ENCODE measurements at places on chromosomes 13 and 19.

DNA sequence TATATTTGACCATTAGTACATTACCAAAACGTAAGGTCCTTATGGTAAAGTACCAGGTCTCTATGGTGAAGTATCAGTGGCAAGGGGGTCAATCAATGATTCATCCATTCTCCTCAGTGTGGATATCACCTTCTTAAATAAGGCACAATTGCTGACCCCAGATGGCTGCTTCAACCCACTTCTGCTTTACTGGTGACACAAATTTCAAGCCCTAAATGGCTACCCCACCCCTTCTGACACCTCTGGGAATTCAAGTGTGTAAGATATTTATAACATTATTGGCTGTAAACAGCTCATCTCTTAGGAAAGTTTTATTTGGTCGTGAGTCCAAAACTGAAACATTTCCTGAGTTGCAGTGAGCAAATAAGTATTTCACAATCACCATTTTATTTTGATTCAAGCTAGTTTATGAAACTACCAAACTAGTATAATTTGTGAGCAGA lies 7.9 kb upstream of the WBP4 start:
- no peak for DNase-seq

DNA sequence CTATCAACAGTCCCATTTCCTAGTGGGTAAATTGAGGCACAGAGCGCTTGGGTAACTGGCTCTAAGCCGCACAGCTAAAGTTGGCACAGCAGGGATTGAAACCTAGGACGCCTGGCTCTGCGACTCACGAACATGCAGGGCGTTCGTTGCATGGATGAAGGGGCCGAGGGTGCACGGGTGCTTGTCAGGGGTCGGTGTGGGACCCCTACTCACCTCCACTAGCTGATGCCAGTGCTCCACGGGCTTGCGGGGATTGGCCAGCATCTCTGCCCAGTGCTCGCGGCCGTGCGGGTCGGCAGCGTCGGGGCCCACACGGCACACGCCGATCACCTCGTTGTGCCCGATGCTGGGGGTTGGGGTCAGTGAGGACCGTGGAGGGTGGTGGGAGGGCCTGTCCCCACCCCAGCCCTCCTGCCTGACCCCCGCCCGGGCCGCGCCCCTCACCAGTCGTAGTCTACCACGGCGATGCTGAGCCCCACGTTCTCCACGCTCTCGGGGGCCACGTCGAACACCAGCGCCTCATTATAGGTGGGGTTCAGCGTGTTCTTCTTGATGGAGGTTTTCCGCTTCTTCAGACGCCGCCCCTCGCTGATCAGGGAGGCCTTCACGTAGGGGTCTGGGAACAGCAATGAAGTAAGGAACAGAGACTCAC lies 14.6 kb downstream of the SYT3 start:
- DNase-seq, result no peak

DNA sequence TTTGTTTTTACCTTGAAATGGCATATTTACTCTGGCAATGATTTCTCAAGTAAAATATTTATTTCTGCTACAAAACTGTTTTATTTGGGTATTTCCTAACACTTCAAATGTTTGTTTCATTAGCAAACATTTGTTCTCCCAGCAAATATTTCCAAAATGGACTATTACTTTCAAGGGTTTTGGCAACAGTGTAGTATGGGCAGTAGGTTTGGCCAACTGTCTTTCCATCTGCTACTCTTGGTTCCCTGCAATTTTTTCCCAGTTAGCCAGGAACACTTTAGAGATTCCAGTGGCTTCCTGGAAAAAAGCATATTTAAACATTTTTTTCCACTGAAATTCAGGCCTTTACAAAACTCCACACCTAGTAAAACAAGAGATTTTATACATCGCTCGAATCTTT lies 466.6 kb downstream of the SLITRK6 start:
- no peak for DNase-seq

- DNase-seq, result peak; percentile 59
Measured at GRCh38 chr13:78121459-78122348, 203.1 kb upstream of the EDNRB start.

DNA sequence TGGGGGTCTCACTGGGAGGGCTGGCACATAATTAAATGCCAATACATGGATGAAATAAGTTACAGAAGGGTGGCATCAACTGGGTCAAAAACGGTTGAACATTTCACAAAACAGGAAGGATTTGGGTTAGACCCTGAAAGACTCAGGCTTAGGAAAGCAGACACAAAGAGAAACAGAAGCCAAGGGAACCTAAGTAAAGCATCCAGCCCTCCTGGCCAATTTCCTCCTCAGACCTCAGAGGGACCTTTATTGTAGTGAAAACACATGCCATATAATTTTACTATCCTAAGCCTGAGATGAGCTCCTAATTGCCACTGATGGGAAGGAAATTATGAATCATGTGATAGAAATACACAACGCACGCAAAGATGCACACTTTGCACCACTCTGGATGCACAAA lies 12.1 kb upstream of the CEACAM3 start:
- no peak for DNase-seq

GRCh38 chr19:282501-282900 lies 8.7 kb downstream of the PLPP2 start:
- DNase-seq, result no peak

DNA sequence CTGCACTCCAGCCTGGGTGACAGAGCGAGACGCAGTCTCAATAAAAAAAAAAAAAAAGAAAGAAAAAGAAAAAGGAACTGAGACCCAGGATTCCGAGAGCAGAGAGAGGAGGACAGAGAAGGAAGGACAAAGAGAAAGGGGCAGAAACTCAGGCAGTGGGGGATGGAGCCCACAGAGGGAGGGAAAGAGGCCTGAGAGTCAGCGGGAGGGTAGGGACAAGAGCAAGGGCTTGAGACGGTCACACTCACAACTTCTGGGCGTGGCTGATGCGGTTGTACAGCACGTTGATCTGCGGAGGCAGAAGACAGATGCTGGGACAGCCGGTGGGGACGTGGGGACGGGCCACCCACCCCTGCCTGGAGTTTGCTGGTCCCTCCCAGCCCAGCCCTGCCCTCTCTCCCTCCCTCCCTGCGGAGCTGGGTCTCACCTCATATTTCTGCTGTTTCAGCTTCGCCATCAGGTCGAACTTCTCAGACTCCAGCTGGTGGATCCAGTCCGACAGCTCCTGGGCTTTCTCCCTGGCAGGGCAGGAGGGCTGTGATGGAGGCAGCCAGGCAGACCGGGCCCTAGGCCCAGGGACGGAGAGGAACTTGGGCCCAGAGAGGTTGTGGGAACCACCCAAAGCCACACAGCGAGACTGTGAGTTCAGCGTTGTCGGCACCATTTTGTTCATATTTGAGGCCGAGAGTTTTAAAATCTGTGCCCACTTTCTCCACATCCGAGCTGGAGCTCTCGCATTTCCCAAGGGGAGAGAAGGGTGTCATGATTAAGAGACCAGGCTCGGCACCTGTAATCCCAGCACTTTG lies 15.2 kb downstream of the TNNT1 start:
- DNase-seq, result no peak

DNA sequence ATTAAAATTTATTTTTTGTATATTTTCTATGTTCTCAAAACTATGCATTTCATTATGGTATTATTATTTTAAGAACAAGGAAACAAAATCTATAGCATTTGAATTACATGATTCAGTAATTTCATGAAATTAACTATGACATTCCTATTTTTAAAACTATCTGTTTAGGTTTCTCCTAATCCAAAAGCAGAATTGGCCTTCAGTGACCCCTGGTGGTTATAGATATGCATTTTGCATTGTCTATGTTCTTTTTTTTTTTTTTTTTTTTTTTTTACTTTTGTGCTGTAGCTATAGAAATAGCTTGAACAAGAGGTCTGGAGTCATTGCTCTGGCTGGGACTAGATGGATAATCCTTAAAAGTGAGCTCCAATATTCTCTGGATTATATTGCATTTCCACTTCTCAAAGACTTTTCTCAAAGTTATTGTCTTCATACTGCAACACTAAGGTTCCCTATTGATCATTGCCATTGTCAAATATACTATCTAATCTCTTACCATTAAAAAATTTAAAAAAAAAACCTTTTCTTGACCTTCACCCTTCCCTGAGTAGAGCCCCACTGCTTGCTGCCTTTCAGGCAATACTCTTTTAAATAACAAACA lies 15.9 kb upstream of the DNAJC3 start:
- peak; percentile 39 for DNase-seq

DNA sequence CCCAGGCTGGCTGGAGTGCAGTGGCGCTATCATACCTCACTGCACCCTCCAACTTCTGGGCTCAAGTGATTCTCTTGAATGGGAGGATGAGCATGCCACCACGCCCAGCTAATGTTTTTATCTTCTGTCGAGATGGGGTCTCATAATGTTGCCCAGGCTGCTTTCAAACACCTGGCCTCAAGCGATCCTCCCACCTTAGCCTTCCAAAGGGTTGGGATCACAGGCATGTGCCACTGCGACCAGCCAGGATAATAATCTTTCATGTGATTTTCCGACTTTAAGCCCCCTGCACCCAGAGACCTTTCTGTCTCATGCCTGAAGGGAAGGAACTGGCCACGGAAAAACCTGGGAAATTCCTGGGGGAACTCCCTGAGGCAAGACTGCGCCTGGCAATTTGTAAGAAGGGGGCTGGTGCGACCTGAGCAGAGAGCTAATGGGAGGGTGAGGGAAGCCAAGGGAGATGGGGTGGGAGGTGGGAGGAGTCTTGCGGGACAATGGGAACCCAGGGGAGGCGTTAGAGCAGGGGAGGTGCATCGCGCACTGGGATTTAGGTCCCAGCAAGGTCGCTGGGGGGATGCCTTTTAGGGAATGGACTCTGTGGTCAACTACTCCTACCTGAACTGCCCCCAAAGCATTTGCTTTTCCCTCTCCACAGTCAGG lies 1.2 kb upstream of the CCDC124 start:
- no peak for DNase-seq

DNA sequence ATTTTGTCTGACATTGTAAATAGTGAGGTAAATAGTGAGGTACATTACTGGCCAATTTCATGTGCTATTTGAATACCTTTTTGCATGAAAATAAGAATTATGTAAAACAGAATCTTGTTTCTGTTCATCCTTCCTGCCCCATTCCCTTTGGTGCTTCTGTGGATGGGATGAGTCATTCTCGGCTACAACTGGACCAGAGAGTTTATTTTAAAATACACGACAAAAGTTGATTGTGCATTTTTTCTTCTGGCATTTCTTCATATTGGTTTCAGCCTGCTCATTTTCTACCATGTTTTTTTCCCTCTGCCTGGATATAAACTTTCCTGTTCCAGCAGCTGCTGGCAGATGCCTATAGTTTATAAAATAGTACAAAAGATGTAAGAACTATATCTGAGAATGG lies 107.5 kb downstream of the CYSLTR2 start:
- DNase-seq, result no peak

DNA sequence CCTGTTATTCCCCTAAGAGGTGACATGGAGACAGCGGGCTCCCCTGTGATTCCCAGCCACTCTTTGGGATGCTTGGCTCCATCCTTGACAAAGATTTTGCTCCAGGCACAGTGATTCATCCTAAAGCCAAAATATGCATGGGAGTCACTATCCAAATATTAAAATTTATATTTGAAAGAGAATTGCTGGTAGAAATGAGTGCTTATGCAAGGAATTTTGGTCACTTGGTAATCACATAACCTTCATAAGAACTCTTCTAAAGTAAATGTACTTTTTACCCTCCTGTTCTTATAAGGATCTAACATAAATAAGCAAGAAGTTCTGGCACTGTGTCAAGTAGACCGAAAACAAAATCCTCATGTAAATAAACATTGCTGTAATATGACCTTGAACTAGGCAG lies 385.8 kb downstream of the ITGBL1 start:
- DNase-seq, result no peak

- no peak for DNase-seq
Measured at GRCh38 chr13:64428196-64428595, 2801.9 kb downstream of the PCDH9 start.

DNA sequence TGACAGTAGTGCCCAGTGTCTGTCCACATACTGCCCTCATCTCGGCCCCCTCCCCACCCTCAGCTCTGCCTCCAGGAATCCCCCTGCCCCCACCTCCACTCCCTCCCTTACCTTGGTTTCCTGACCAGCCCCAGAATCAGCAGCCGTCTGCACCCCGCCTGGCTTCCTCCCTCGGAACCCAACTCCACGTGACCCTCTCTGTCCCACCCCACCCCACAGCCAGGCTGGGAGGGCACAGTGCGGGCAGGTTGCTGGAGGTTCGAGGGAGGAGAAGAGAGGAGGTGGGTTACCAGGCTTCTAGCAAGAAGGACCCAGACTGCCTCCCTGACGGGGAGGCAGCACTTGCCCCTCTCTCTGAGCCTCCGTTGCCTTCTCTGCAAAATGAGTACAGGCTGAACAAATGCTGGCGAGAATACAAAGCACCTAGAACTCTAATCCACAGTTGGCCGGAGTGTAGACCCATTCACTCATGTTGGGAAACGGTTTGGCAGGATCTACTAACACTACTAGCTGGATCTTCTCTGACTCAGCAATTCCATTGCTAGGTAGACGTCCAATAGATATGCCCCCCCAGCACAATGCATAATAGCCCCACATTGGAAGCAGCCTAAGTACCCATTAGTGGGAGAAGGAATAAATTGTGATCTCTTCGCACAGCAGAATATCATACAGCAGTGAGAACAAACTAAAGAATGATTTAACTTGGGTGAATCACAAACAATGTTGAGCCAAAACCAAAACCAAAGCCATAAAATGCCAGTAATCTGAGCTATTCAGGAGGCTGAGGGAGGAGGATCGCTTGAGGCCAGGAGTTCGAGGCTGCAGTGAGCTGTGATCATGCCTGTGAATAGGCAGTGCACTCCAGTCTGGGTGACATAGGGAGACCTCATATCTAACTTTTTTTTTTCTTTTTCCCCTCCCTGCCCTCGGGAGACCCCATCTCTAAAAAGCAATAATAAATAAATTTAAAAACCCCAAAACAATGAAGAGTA lies at the start of gene RASAL3:
RASAL3 (minus strand) TSS at position 151 of the 992 bp plus-strand sequence. CDS start 186 bp downstream, outside the sequence.
- DNase-seq, result no peak

- peak; percentile 58 for DNase-seq
Measured at GRCh38 chr13:43787997-43788396, 1.2 kb upstream of the ENOX1 start.

- no peak for DNase-seq
Measured at GRCh38 chr19:18526316-18526715, 4.4 kb upstream of the ELL start.

- DNase-seq, result no peak
Measured at GRCh38 chr13:97224544-97225300, 2.6 kb downstream of the MBNL2 start.

GRCh38 chr13:25775986-25776385 lies 275.8 kb downstream of the SHISA2 start:
- no peak for DNase-seq

DNA sequence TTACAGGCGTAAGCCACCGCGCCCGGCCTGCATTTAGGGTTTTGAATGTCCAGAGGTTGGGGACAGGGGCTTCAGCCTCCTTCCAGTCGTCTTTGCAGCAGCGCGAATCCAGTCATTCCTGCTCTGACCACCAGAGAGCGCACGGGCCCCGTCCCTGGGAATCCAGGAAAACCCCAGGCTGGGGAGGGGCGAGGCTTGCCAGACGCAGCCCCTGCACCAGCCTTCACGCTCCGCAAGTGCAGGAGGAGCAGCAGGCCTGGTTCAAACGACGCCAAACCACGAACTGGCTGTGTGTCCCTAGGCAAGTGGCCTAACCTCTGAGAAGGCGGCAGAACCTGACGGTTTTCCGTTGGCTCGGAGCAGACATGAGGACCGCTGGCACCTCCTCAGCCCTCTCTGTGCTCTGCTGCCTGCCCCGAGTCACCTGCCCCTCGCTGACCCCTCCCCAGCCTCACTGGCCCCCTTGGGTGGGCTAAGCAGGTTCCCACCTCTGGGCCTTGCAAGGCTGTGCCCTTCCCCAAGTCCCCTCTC lies 2.0 kb upstream of the RNF126 start:
- peak; percentile 86 for DNase-seq

Data from renal pelvis (tissue), 12 donors.